Coronary artery (tissue), 2 donors: ENCODE measurements at places on chromosomes 12 and 14.

DNA sequence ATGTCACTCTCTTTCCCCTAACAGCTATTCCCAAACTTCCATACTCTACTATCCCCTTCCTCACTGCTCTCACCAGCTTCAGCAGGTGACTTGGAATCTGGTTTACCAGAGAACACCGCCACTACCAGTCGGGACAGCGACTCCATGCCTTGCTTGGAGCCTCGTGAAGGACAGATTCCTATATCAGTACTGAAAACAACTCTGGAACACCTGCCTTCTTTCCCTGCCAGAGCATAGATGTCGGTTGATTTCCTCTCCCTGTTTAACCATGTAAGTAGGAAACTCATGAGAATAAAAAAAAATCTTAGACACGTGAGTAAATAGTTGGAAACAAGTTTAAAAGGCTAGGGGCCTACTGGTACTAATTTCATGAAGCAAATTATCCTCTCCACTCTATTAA lies 219.5 kb upstream of the ABCD2 start:
- no peak for DNase-seq

- DNase-seq = no peak
Observed at GRCh38 chr14:86675059-86675458, 1145.1 kb downstream of the FLRT2 start.

DNA sequence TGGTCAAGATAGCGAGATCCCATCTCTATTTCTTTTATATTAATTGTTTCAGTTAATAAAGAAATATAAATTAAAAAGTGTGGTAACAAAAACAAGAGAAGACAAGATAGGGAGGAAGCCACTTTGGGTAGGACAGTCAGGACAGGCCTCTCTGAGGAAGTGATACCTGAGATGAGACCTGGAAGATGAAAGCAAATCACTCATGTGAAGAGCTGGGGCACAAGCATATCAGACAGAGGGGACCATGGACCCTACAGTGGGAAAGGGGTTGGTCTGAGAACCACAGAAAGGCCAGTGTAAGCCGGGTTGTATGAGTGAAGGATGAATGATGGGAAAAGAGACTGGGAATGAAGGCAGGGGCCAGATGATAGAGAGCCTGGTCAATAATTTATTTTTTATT lies 1.8 kb upstream of the MED6 start:
- no peak for DNase-seq

- no peak for DNase-seq
Observed at GRCh38 chr12:25970082-25970481, 11.6 kb downstream of the RASSF8 start.

- no peak for DNase-seq
Observed at GRCh38 chr12:3310271-3311026, 180.6 kb upstream of the PRMT8 start.

DNA sequence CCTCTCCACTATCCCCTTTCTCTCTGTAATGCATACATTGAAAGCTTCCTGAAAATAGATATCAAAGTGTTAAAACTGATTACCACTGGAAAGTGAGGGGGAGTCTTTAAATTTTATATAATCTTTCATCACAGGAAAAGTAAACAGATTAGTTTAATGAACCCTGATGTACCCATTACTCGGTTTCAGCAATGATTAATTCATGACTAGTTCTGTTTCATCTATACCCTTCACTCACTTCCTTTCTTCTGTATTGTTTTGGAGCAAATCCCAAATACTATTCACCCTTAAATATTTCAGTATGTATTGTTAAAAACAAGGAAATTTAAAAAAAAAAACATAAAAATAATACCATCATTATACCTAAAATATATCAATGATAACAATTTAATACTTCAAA lies 67.3 kb upstream of the TMCC3 start:
- no peak for DNase-seq

DNA sequence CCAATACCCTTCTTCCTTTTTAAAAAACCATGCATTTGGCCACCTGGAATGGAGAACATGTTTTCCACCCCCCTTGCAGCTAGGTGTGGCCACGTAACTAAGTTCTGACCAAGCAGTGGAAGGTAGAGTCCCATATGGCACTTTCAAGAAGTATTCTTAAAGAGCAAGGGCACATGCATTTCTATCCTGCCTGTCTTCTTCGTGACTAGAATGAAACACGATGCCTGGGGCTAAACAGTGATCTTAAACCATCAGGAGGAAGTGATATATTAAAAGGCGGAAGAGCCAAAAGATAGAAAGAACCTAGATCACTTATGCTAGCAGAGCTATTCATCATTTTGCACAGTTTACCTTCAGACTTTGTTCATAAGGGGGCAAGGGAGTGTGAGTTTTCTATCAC lies 16.0 kb upstream of the DDX11 start:
- DNase-seq = no peak

- no peak for DNase-seq
Observed at GRCh38 chr14:63874223-63874622, 21.4 kb downstream of the SYNE2 start.

- no peak for DNase-seq
Observed at GRCh38 chr12:84113666-84114065, 798.9 kb downstream of the SLC6A15 start.

- no peak for DNase-seq
Observed at GRCh38 chr12:132827763-132828703, 636 bp downstream of the GOLGA3 start.

- no peak for DNase-seq
Observed at GRCh38 chr12:10098791-10099190, at the start of gene CLEC1A. TSS of gene CLEC1A (minus strand) at chr12:10098985. CDS start at chr12:10098922, 63 bp downstream.

GRCh38 chr14:75690010-75690409 lies 29.0 kb downstream of the TTLL5 start:
- DNase-seq = no peak

DNA sequence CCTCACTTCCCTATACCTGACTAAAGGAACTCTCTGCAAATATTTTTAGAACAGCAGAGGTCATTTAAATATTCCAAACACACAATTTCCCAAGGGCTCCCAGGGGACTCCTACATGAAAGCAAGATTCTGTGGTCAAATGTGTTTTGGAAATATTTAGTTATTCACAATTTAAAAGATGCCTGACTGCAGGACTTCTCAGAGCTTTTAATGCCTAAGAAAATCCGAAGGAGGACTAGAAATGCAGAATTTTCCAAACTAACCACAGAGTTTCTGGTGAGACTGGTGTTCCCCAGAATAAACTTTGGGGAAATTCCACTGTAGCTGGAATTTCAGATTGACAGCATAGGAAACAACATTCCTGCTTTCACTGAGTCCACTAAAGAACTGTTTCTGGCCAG lies 84.8 kb upstream of the MAP1LC3B2 start:
- DNase-seq = no peak

DNA sequence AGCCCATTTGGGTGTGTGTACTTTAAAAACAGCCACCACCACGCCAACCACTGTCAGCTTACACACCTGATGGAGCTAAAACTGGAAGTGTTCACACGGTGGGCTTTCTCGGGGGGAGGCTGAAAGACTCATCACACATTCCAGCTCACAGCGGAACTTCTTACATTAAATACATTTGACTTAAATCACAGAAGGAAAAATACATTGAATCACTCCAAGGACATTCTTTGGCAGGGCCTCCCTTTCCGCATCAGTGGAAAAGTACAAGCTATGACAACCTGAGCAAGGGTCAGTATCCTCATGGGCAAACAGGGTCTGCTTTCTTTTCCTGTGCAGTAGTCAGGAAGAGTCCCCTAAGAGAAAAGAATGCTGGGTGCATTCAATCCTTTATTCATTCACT lies 31.0 kb upstream of the TC2N start:
- no peak for DNase-seq

GRCh38 chr12:51924551-51925319 lies 17.4 kb downstream of the ACVRL1 start:
- no peak for DNase-seq

DNA sequence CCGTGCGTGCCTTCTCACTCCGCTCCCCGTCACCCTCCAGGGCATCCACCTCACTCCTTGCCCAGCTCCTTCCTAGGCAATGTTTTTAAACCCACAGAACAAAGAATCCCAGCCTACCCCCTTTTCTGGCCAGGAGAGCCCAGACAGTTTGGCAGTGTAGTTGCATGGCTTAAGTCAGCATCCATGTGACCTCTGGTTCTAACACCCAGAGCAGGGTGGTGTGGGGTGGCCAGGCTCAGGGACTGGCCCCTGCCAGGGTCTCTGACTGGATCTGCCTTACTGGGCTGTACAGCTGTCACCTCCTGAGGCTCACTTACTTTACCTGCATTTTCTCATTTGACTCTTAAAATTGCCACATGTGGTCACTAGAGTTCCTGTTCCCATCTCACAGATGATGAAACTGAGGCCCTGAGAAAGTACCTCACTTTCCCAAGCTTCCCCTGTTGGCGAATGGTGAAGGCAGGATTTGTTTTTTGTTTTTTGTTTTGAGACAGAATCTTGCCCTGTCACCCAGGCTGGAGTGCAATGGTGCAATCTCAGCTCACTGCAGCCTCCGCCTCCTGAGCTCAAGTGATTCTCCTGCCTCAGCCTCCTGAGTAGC lies 18.3 kb downstream of the SDS start:
- DNase-seq = no peak

DNA sequence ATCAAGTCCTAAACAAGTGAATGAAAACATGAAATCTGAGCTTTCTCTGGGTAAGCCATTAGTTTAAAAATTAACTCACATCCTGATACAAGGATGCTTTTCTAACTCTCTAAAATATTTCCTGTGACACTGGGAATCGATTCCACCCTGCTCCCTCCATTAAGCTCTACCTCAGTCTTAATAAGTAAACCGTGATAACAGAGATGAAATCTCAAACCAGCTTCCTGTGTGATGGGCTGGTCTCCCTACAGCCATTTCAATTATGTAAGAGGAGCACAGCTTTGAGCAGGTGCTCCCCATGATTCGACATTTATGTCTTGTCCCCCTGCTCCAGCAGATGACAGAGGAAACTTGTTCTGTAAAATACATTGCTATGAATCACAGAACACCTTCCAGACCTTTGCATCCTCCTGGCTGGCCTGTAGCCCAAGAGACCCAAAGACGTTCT lies 59.0 kb downstream of the GAS2L3 start:
- no peak for DNase-seq

GRCh38 chr12:64450711-64451486 lies 1.0 kb upstream of the TBK1 start:
- DNase-seq = no peak

DNA sequence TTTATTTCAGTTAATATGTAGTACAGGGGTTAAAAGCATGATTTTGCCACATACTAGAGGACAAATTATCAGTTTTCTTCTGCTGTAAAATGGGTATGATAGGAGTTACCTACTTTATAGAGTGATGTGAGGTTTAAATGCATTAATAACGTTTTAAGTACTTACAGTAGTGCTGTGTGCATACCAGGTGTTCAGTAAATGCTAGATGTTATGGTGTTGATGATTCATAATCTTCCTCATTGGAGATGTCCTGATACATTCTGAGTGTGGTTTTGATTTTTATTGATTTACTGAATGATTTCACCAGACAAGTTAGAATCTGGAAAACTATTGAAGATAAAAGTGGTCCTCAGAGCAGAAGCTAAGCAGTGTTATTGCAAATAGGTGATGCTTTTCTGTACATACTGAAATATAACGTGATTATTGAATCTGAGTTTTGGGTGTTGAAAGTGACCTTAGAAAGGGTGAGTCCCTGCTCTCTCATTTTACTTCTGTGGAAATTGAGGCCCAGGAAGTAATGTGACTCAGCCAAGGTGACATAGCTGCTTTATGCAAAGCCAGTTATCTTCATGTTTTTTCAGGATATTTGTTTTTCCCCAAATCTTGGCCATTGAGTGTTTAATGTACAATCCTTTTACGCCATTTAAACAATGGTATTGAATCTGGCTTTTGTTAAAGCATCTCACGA lies 54.7 kb downstream of the VRK1 start:
- DNase-seq = no peak

- peak; percentile 78 for DNase-seq
Observed at GRCh38 chr12:49019443-49020324, 1.1 kb upstream of the PRKAG1 start.

- no peak for DNase-seq
Observed at GRCh38 chr14:92207012-92207927, 85.5 kb downstream of the CPSF2 start.
